ENCODE measurements at places on chromosomes 1 and 21.

DNA sequence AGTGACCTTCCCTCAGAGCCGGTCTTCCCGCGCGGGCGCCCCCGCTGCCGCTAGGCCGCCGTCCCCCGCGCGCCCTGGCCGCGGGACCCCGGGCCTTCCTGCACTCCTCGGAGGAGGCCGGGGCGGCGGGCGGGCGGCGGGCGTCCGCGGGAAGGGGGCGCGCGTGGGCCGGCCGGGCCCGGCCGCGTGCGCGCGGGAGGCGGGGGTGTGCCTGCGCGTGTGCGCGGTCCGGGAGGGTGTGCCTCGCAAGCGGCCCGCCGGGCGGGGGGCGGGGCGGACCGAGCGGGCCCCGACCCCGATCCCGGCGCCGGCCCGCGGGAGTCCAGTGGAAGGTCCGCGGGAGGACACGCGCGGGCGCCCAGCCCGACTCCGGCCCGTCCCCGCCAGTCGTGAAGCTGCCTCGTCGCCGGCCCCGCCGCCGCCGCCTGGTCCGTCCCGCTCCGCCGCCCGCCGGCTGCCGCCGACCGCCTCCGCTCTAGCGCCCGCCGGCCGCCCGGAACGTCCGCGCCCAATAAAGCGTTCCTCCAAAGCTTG lies 438 bp downstream of the MRPS6 start:
- DNase-seq, result no peak

GRCh38 chr1:67674260-67675011 lies 10.6 kb upstream of the GADD45A start:
- DNase-seq, result peak; percentile 82

DNA sequence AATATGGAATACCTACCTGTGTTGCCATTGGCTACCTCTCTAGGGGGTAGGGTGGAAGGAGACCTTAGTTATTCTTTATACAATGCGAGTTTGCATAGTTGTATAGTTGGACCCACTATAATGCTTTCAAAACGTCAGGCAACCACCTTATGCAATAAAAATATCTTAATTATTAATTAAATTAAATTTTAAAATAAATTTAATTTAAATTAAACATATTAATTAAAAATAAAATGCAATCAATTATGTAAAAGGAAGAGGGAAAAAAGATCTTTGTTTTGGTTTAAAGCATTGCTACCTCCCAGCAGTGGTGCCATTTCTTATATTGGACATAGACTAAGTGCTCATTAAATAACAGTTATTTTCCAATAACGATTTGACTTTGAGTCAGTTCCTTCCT lies 22.3 kb downstream of the GPA33 start:
- DNase-seq, result no peak

DNA sequence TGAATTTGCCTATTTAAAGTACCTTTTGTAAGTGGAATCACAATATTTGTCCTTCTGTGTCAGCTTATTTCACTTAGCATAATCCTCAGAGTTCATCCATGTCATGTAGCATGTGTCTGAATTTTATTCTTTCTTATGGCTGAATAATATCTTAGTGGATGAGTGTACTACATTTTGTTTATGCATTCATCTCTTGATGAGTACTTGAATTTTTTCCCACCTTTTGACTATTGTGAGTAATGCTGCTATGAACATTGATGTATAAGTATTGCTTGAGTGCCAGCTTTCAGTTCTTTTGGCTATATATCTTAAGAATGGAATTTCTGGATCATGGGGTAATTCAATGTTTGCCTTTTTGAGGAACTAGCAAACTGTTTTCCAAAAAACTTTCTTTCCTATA lies 84.2 kb downstream of the TGFB2 start:
- DNase-seq, result no peak

- DNase-seq, result peak; percentile 61
Measured at GRCh38 chr1:245337829-245338484, 183.2 kb downstream of the KIF26B start.

DNA sequence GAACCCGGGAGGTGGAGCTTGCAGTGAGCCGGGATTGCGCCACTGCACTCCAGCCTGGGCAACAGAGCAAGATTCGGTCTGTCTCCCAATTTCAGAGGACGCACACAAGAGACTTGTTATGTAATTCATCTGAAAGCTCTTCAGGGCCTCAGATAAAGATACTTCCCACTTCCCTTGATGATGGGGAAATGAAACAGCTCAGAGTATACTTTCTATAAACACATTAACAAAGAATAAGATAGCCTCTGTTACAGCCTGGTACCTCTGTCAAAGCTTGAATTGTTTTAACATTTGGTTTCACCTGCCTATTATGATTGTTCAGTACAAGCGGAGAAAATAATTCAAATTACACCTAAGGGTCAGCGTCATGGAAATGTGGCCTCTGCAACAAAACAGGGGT lies 622.9 kb upstream of the ADGRL4 start:
- DNase-seq, result no peak

- no peak for DNase-seq
Measured at GRCh38 chr1:44682883-44683265, 8.4 kb downstream of the ARMH1 start.

DNA sequence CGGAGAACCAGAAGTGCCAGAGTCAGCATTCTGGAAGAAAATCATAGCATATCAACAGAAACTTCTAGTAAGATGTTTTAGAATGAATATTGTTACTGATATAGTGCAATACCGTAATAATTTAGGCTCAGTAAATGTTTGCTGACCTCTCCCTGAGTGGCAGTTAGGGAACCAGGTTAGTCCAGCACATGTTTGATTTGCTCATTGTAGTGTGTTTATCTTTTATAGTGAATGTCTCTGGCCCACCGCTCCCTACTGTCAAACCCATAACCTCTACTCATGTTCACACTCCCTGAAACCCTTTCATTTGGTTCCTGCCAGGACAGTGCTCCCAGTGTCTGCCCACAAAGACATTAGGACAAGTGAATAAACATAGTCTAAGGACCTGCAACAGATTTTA lies 102.7 kb downstream of the ZP4 start:
- no peak for DNase-seq

- no peak for DNase-seq
Measured at GRCh38 chr1:41917076-41917475, 1.6 kb downstream of the HIVEP3 start.

Measured in NAMALWA (cell line).